Activated CD8-positive, alpha-beta memory T cell treated with anti-CD3 and anti-CD28 coated beads, Interleukin-2, amount 50 U/mL, for 48 hours (primary cell): ENCODE measurements at places on chromosomes 12 and 14.

DNA sequence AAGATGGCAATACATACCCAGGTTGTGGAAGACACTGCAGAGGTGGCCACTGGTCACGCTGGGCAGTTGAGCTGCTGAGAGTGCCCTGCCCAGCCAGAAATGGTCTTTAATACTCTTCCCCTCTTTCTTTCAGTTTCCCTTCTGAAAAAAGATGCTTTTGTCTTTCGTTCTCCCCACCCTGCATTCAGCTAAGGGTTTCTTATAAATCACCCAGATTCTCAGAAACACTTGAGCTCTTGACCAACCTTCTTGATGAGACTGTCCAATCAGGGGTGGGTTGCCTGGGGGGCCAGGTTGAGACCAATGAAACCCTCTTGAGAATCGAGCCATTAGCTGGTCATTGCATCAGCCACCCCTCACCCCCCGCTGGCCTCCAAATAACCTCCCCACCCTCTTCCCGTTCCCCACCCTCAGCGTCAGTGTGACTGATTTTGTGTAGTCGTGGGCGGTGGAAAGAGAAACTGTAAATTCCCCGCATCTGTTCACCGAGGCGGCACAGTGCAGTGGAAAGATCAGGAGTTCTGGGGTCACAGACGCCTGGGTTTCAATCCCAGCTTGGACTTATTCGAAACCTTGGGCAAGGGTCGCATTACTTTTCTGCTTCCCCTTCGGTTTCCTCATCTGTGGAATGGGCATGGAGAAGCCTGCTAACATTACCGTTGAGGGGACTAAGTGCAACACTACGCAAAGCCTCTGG lies 52.3 kb downstream of the SLC25A47 start:
- DNase-seq, result peak; percentile 89

GRCh38 chr14:36363704-36364103 lies 43.3 kb upstream of the MBIP start:
- DNase-seq, result no peak

DNA sequence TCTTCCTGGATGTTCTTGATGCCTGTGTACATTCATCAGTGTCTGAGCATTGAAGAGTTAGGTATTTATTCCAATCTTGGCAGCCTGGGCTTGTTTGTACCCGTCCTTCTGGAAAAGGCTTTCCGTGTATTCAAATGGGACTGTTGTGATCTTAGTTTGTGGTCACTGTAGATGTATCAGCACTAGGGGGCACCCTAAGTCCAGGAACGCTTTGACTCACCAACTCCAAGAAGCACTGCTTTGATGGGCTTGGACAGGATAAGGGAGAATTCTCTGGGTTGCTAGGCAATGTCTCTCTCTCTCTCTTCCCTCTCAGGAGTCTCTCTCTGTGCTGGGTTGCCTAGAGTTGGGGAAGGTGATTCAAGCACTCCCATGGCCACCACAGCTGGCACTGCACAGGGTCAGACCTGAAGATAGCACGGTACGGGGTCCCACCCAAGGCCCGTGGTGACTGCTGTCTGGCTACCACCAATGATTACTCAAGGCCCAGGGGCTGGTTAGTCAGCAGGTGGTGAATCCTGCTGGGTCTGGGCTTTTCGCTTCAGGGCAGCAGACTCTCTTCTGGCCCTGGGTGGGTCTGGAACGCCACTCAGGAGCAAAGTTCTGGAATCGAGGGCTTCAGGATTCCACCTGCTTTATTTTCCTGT lies 211.1 kb upstream of the RGS6 start:
- DNase-seq, result peak; percentile 46

DNA sequence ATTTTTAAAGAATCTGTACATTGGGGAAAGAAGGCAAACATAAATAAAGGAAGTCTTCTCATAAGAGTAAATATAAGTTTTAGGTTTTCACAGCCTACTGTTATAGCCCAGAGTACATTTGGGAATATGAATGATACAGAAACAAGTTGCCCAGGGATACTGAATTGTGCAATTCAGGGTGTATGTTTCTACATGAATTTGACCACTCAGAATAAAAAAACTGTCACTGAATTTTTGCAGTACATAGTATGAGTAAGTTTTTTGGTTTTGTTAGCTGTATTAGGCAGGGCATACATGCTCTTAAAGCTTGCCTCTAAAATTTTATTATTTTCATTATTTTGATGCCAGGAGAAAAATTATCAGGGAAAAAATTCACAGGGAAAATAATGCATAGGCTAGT lies 6.6 kb upstream of the PCNX4 start:
- DNase-seq, result no peak

GRCh38 chr12:22333186-22333712 lies 1.3 kb downstream of the ST8SIA1 start:
- no peak for DNase-seq

DNA sequence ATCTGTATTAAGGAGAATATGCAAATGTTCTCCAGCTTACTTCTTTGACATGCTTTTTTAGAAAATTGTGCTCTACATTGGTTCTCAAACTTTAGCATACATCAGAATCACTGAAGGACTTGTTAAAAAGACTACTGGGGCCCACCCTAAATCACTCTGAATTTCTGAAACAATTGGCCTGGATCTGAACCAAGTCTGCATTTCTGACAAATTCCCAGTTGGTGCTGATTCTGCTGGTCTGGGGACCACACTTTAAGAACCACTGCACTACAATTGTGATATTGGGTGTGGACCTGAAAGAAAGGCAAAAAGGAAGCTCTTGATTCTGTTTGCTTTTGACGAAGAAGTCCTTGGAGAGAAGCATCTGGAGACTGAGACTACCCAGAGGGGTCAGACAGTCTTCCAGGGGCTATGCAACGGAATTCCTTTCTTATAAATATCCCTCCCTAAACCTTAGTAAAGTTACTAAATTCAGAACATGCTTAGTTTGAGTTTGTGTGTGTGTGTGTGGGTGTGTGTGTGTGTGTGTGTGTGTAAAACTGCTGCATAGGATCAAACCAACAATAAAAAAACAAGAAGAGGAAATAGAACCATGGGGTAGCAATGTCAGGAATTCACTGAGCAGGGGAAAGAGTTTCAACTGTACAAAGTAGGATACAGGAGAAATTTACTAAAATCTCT lies 36.8 kb downstream of the EAPP start:
- DNase-seq, result no peak

DNA sequence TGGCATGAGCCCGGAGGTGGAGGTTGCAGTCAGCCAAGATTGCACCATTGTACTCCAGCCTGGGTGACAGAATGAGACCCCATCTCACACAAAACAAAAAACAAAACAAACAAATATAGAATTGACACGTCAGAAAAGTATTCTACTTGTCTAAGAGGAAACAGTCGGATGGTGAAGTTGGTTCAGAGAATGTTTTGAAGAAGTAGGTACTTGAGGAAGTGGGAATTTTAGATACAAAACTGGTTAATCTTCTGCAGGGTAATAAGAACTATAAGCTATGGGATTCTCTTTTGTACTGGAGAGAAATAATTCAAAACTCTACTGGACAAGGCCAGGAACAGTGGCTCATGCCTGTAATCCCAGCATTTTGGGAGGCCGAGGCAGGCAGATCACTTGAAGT lies 14.6 kb upstream of the TCTN1 start:
- no peak for DNase-seq

GRCh38 chr12:54360717-54361456 lies 3.4 kb downstream of the GPR84 start:
- peak; percentile 74 for DNase-seq

DNA sequence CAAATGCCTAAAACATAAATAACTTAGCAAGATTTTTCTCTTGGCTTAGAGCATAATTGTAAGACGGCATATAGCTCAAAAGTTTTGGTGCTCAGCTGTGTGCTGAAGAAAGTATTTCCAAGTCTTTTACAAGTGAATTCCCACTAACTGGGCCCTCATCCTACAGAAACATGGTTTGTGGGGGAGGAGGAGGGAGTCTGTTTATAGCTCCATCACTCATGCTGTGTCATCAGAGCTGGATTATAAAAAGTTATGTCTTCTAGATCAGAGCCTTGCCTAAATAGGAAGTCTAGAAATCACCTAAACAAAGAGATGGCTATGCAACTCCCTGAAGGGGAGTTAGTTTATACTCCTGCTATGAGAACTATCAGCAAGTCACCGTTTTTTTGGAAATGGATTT lies 65.9 kb upstream of the OTOGL start:
- no peak for DNase-seq

DNA sequence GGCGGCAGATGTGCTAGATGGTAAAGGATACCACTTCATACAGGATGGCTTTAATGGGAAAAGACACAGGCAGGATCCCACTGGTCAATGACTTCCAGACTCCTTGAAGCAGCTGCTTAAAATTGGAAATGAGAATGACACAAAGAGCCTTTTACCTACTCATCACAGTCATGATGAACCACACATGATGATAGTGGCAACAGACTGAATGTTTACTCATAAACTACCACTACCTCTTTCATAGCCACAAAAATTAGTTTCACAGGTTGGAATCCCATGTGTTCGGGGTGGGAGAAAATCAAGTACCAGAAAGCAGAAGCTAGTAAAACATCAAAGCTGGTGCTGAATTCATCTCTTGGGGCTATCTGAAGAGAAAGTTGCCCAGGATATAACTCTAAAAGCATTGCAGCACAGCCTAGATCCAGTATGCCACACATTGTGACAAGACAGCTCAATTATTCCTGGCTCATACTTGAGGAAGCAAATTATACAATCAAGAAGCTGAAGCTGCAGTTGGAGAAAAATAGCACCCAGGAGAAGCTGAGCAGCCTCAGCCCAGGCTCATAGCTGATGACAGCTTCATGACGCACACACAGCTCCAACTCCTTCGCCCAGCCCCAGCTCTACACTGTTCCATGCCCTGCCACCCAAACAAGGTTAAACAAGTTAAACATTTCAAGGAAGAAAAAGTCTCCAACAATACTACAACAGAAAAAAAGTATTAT lies 29.0 kb upstream of the C12orf50 start:
- no peak for DNase-seq

- DNase-seq, result no peak
Observed at GRCh38 chr12:91072931-91073330, 15.1 kb upstream of the KERA start.
